ENCODE measurements at places on chromosomes 6 and 20. TPM values are rescaled to one million over a fixed set of nuclear protein-coding genes. Genes with fewer than 3 reads are reported as not detected.

GRCh38 chr6:112163295-112164257, 76.2 kb downstream of the FAM229B start:
- H3K36me3 ChIP-seq, result peaks cover 19% of the 10 kb centered on the region
- no peak overlapping the region for H3K4me3 ChIP-seq
- peak; percentile 26 for DNase-seq
- no peaks in the 10 kb centered on the region for H3K4me1 ChIP-seq

DNA sequence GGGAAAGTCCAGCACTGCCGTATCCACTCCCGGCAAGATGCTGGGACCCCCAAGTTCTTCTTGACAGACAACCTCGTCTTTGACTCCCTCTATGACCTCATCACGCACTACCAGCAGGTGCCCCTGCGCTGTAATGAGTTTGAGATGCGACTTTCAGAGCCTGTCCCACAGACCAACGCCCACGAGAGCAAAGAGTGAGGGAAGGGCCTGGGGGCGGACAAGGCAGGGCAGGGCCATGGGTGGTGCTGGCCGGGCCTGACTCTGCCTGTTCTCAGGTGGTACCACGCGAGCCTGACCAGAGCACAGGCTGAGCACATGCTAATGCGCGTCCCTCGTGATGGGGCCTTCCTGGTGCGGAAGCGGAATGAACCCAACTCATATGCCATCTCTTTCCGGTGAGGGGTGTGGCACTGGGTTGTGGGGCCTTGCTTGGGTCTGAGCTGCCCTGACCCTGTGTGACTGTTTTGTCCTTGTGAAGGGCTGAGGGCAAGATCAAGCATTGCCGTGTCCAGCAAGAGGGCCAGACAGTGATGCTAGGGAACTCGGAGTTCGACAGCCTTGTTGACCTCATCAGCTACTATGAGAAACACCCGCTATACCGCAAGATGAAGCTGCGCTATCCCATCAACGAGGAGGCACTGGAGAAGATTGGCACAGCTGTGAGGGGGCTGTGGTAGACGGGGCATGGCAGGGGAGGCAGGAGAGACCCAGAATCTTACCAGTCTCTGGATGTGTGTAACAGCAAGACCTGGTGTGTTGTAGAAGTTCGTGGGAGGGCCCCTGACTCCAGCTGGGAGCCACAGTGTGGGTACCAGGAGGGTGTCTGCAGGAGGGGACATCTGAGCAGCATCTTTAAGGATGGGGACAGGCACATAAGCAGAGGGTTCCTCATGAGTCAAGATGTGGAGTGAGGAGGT, 29.1 kb downstream of the PLCG1 start:
- H3K27me3 ChIP-seq, result no peaks in the 10 kb centered on the region
- H3K4me3 ChIP-seq, result no peak overlapping the region
- H3K36me3 ChIP-seq, result peaks cover 46% of the 10 kb centered on the region
- H3K27ac ChIP-seq, result no peak overlapping the region
- DNase-seq, result no peak
- H3K4me1 ChIP-seq, result no peaks in the 10 kb centered on the region

Gene GMNN
- total RNA-seq, result 12.9 TPM

DNA sequence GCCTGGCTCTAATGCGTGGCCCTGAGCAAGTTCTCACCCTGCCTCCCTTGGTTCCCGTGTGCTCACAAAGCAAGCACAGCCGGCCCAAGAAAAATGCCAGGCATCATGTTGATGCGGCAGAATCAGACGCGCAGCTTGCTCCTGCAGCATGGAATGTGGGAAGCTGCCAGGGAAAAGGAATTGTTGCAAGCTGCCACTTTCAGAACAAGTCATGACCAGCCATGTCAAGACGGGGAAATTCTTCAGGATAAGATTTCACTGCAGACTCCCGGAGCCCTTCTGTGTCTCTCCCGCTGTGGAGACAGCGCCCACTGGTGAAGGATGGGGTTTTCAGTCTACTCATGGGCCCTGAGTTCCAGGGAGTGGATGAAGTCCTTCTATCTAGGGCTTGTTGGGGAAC, 4.6 kb downstream of the DACT2 start:
- no peaks in the 10 kb centered on the region for H3K27me3 ChIP-seq
- H3K27ac ChIP-seq, result no peak overlapping the region
- H3K4me1 ChIP-seq, result no peaks in the 10 kb centered on the region
- peak; percentile 4 for DNase-seq
- no peaks in the 10 kb centered on the region for H3K36me3 ChIP-seq

DNA sequence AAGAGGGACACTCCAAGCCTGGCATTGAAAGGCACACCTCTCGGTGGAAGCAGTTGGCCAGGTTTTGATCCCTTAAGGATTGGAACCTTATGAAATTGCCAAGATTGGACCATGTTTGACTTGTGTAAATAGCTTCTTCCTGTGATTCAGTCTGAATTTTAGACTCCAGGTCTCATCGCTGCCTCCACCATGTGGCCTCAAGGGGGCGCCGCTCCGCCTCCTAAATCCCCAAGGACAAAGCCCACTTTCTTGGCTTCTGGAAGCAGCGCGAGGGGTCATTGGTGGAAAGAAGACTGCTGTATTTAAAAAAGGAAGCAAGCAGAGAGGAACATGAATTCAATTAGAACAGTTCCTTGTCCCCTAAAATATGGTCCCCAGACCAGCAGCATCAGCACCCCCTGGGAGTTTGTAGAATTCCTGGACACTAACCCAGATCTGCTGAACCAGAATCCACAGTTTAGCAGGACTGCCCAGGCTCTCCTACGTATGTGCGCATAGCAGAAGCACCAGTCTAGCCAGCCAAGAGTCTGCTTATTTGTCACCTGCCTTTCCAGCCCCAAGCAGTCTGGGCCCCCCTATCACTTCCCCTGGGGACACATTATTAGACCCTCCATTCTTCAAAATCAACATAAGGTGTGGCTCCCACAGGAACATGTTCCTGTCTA, 108.5 kb downstream of the LY86 start:
- H3K36me3 ChIP-seq, result no peaks in the 10 kb centered on the region
- H3K27ac ChIP-seq, result no peak overlapping the region
- no peak overlapping the region for H3K4me3 ChIP-seq
- peaks cover 18% of the 10 kb centered on the region for H3K4me1 ChIP-seq
- DNase-seq, result peak; percentile 78

Gene NOX3
- not detected for total RNA-seq

GRCh38 chr6:169589699-169590257, 112.1 kb downstream of the WDR27 start:
- H3K27ac ChIP-seq, result no peak overlapping the region
- peak; percentile 89 for DNase-seq
- H3K27me3 ChIP-seq, result no peaks in the 10 kb centered on the region
- no peaks in the 10 kb centered on the region for H3K36me3 ChIP-seq
- H3K4me3 ChIP-seq, result no peak overlapping the region

DNA sequence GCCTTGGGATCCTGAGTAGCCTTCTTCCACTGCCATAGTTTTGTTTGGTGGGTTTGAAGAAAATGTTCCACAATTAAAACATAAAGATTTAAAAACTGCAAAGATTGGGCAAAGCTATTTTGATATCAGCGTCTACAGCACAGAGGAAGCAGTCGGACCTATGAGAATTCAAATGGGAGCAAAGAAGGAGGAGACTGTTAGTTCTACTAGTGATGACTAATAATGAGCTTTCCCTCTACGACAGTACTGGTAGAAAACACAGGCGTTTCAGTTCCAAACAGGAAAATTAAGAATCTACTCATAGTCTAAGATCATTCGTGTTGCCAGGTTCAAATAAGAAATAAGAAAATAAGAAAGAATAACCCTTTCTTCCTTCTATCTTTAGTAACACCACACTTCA, 121.2 kb downstream of the INSM1 start:
- DNase-seq, result peak; percentile 28
- H3K27ac ChIP-seq, result no peak overlapping the region
- peaks cover 4% of the 10 kb centered on the region for H3K4me1 ChIP-seq
- H3K36me3 ChIP-seq, result no peaks in the 10 kb centered on the region

DNA sequence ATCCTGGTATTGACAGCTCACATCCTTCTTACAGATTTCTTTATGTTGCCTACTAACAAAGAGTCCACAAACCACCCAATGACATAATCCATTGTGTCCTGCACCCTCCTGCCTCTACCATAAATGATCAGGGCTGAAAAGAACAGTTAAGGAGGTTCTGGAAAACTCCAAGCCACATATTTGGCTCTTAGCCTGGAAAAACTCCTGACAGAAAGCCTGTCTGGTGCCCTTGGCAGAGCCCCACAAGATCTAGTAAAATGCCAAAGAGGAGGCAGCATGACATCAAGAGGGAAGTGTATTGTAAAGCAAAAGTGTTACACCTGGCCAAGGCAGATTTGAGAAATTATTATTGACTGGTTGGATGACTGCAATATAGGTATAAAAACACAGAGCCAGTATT, 126.4 kb upstream of the VGLL2 start:
- no peaks in the 10 kb centered on the region for H3K36me3 ChIP-seq
- no peak for DNase-seq
- no peaks in the 10 kb centered on the region for H3K4me1 ChIP-seq

Gene TSPO2
- total RNA-seq, result not detected

- H3K4me3 ChIP-seq, result no peak overlapping the region
- no peaks in the 10 kb centered on the region for H3K4me1 ChIP-seq
- H3K27ac ChIP-seq, result no peak overlapping the region
- no peaks in the 10 kb centered on the region for H3K36me3 ChIP-seq
- DNase-seq, result no peak
Measured at GRCh38 chr6:88089708-88090107, 42.1 kb downstream of the SPACA1 start.

Gene PGC
- total RNA-seq, result not detected

Gene PFDN6
- 43.1 TPM for total RNA-seq

Gene ZNF512B
- total RNA-seq, result 6.4 TPM

GRCh38 chr6:149233056-149233715, 84.3 kb upstream of the TAB2 start:
- H3K4me1 ChIP-seq, result peaks cover 4% of the 10 kb centered on the region
- H3K4me3 ChIP-seq, result no peak overlapping the region
- peak; percentile 78 for DNase-seq
- no peaks in the 10 kb centered on the region for H3K36me3 ChIP-seq

Gene KHDC1L
- total RNA-seq, result not detected

GRCh38 chr6:27795697-27796494, 116.3 kb downstream of the OR2B2 start:
- no peak overlapping the region for H3K4me3 ChIP-seq
- H3K36me3 ChIP-seq, result no peaks in the 10 kb centered on the region
- no peak overlapping the region for H3K27ac ChIP-seq
- H3K4me1 ChIP-seq, result no peaks in the 10 kb centered on the region
- DNase-seq, result peak; percentile 79
- H3K27me3 ChIP-seq, result no peaks in the 10 kb centered on the region

- H3K27me3 ChIP-seq, result peaks cover 3% of the 10 kb centered on the region
- H3K4me3 ChIP-seq, result no peak overlapping the region
- H3K36me3 ChIP-seq, result no peaks in the 10 kb centered on the region
- DNase-seq, result no peak
Measured at GRCh38 chr6:44733868-44734267, 346.4 kb downstream of the CDC5L start.

GRCh38 chr20:47561180-47561579, 59.5 kb downstream of the NCOA3 start:
- H3K27ac ChIP-seq, result no peak overlapping the region
- H3K27me3 ChIP-seq, result no peaks in the 10 kb centered on the region
- no peak overlapping the region for H3K4me3 ChIP-seq

DNA sequence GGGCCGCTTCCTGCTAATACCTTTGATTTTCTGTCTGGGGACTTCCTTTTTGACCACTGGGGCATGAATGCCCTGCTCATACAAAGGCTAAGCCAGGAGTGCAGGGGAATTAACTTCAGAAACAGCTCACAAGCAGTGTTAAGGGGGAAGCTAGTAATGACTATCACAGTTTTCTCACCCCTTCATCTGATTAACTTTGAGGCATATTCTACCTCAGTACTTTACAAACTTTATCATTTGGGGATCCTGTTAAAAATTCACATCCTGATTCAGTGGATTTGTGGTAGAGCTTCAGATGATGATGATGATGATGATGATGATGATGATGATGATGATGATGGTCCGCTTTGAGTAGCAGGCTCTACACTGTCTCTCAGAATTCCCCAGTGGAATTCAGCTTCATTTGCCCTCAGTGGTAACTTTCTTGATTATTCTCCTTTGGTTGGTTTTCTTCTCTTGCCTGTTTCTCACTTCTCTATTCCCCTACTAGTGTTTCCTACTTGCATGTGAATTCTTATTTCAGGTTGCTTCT, 78.4 kb upstream of the TMEM170B start:
- no peaks in the 10 kb centered on the region for H3K36me3 ChIP-seq
- H3K27me3 ChIP-seq, result no peaks in the 10 kb centered on the region
- no peak overlapping the region for H3K4me3 ChIP-seq
- no peak overlapping the region for H3K27ac ChIP-seq
- DNase-seq, result no peak
- H3K4me1 ChIP-seq, result no peaks in the 10 kb centered on the region

Gene BMP7
- not detected for total RNA-seq

GRCh38 chr6:101386982-101387381, 6.5 kb upstream of the GRIK2 start:
- H3K27ac ChIP-seq, result no peak overlapping the region
- no peak for DNase-seq
- no peaks in the 10 kb centered on the region for H3K4me1 ChIP-seq
- H3K36me3 ChIP-seq, result no peaks in the 10 kb centered on the region

Gene CNR1
- total RNA-seq, result not detected

- H3K36me3 ChIP-seq, result no peaks in the 10 kb centered on the region
- peaks cover 2% of the 10 kb centered on the region for H3K4me1 ChIP-seq
- H3K27me3 ChIP-seq, result no peaks in the 10 kb centered on the region
- H3K4me3 ChIP-seq, result no peak overlapping the region
- DNase-seq, result no peak
- H3K27ac ChIP-seq, result no peak overlapping the region
Measured at GRCh38 chr6:142545147-142545546, 243.3 kb downstream of the ADGRG6 start.

DNA sequence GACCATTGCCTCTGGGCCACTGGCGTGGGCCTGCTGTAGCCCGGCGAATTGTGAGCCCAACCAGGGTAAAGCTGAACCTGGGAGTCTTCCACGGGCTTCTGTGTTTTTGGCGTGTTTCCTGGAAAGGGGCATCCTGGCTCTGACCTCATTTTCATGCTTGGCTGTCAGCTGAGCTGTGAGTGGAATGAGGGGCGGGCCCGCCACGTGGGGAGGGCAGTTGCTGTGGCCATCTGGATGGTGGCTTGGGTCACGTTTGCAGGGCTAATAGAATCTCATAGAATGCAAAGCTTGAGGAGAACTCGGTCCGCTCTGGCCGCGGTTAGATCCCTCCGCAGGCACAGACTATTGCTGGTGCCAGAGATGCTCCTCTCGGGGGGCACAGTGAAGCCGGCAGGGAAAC, 263.0 kb downstream of the SMOC2 start:
- H3K36me3 ChIP-seq, result no peaks in the 10 kb centered on the region
- DNase-seq, result no peak
- no peaks in the 10 kb centered on the region for H3K27me3 ChIP-seq
- H3K4me3 ChIP-seq, result no peak overlapping the region

Gene PRL
- not detected for total RNA-seq
